ENCODE measurements at places on chromosomes 3 and 15.

- no peak within 1 kb of the TSS for H3K27ac ChIP-seq
- peak; percentile 70 for DNase-seq
- no peaks in the 10 kb centered on the region for H3K36me3 ChIP-seq
- peaks cover 10% of the 10 kb centered on the region for H3K4me1 ChIP-seq
- H3K4me3 ChIP-seq, result peak within 1 kb of the TSS; percentile 96
Observed at GRCh38 chr15:70763120-70763949, at the start of gene UACA. UACA (minus strand) TSS chr15:70763558; CDS start chr15:70763407, 151 bp downstream.

GRCh38 chr3:39750712-39751111 lies 58.7 kb upstream of the MYRIP start:
- no peak overlapping the region for H3K27ac ChIP-seq
- DNase-seq, result no peak
- no peak overlapping the region for H3K4me3 ChIP-seq

GRCh38 chr3:156670652-156671051 lies 3.7 kb upstream of the TIPARP start:
- no peaks in the 10 kb centered on the region for H3K27me3 ChIP-seq
- H3K4me1 ChIP-seq, result peaks cover 17% of the 10 kb centered on the region
- H3K4me3 ChIP-seq, result no peak overlapping the region
- H3K27ac ChIP-seq, result no peak overlapping the region

DNA sequence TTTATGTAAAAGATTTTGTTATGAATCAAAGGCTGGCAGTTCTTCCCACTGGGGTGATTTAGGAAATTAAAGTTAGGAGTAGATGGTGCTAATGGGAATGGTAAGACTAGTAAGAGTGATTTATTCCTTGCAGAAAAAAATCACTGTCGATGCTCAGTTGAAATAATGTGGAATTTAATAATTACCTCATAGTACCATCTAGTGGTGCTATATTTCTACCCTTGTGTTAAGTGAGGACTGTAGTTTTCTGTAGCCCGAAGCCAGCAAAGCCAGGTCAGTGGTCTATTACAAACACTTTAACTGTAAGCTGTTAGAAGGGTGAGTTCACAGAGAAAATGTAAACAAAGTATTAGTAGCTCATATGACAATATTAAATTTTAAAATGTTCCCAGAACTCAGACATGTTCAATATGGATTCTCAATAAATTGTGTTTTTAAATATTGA lies 39.5 kb upstream of the GOLGA8J start:
- no peak for DNase-seq
- H3K4me3 ChIP-seq, result no peak overlapping the region
- no peaks in the 10 kb centered on the region for H3K4me1 ChIP-seq
- peaks cover 5% of the 10 kb centered on the region for H3K27me3 ChIP-seq
- H3K36me3 ChIP-seq, result no peaks in the 10 kb centered on the region

All from memory B cell (primary cell).